ENCODE measurements at places on chromosomes 1 and 21. TPM values are rescaled to one million over a fixed set of nuclear protein-coding genes. Genes with fewer than 3 reads are reported as not detected.

- peak; percentile 73 for DNase-seq
Observed at GRCh38 chr1:6440198-6441126, 15.9 kb downstream of the ESPN start.

GRCh38 chr1:36126005-36126716 lies 1.1 kb upstream of the COL8A2 start:
- DNase-seq = no peak

PLPP3 gene
- not detected for total RNA-seq

GRCh38 chr1:101165532-101165931 lies 71.3 kb upstream of the S1PR1 start:
- DNase-seq = no peak

LRRC8D gene
- 14.6 TPM for total RNA-seq

TNFRSF1B gene
- total RNA-seq = 143 TPM

ALG14 gene
- 9.1 TPM for total RNA-seq

- DNase-seq = peak; percentile 48
Observed at GRCh38 chr1:36300526-36300925, 5.6 kb upstream of the SH3D21 start.

DNA sequence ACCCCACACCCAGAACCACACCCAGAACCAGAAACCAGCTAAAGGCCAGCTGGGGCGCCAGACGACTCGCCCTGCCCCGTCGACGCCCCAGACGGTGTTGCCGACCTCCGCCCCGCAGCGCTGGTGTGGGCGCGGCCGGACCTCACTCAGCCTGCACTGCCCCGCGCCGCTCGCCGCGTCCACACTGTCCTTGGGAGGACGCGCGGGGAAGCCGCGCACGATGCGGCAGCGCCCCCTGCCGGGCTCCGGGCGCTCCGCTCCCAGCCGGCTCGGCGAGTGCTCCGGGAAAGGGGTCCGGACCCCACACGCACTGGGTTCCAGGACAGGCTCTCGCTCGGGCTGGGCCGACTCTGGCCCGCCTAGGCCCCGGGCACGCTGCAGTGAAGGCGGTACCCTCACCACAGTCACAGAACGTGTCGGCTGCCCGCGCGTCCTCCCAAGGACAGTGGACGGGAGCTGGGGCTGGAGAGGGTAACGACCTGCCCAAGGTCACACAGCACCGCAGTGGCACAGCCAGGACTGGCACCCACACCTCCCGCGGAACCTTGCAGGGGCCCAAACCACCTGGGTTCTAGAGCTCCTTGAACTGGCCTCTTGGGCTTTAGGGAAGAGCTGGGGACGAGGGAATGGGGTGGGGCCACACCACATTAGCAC lies 90.2 kb downstream of the DMRTA2 start:
- DNase-seq = no peak

- DNase-seq = no peak
Observed at GRCh38 chr1:101311146-101311920, 74.5 kb downstream of the S1PR1 start.

GRCh38 chr1:6127587-6128163 lies 52.4 kb downstream of the CHD5 start:
- peak; percentile 50 for DNase-seq

DNA sequence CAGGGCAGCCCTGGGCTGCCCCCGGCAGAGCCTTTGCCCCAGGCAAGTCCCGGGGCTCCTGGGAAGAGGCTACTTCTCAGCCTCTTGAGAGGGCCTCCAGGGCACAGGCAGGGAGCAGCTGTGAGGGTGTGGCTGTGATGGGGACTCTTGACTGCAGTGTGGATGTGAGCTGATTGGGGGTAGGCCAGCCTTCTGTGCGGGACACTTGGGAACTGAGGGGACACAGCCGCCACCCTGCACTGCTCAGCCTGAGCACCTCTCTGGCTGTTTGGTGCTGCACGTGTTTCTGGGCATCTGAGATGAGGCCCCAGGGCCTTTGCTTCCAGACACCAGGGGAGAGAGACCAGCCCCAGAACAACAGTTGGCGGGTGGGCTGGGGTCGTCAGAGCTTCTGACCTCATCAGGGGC lies 62.1 kb downstream of the SKI start:
- peak; percentile 33 for DNase-seq

DNA sequence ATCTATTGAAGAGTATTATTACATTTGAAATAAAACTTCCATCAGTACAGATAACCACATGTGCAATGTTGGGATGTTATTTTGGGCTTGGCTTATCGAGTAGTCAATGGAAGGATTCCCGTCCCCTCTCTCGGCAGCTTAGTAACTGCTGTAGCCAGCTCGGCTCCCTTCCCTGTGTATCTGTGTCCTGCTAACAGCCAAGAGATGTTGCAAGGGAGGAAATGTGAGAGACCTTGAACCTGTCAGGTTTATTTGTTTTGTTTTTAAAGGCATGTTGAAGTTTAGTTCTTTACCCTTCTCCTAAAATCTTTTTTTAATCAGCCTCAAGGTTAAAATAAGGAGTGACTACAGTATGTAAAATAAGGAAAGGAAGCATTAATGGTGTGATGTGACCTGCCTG lies 13.6 kb upstream of the TARS2 start:
- DNase-seq = no peak

DNA sequence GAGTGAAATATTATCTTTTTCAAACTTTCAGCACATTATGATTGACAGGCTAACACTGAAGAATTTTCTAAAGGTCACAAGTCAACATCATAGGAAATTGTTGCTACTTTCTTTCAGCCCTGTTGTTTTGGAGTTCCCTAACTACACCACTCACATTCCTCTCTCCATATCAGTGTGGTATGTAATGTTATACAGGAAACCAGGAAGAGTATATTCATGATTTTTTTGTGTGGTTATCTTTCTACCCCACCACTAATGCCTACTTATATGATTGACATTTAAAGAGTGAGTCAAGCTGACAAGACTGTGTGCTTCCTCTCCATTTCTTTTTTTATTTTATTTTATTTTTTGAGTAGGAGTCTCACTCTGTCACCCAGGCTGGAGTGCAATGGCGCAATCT lies 47.8 kb upstream of the PRDM2 start:
- no peak for DNase-seq

GRCh38 chr1:46148318-46148717 lies 15.9 kb upstream of the PIK3R3 start:
- DNase-seq = no peak

- DNase-seq = peak; percentile 84
Observed at GRCh38 chr1:111199881-111200801, at the start of gene DENND2D. DENND2D (minus strand) TSS chr1:111200646; CDS start chr1:111200459, 187 bp downstream.

Measured in activated naive CD4-positive, alpha-beta T cell treated with anti-CD3 and anti-CD28 coated beads, Interleukin-2, amount 50 U/mL, for 72 hours (primary cell).